NCI-H187 treated with DMSO at 0.1 percent for 48 hours (cell line): ENCODE measurements at places on chromosomes 12 and 14.

DNA sequence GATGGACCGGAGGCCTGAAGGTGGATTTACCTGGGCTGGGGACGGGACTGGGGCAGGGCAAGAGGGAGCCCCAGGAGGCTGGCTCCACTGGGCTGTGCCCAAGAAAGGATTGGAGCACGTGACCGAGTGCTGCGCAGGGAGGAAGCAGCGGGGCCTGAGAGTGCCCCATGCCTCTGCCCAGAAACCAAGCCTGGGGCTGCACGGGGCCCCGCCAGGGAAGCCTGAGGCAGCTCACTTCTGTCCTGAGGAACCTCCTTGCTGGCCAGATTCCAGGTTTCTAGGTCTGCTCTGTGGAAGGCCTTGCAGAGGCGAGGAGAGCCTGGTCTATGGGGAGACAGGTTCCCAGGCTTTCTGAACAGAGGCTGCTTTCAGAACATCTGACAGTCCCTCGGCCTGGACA, 10.4 kb downstream of the NGB start:
- DNase-seq: no peak

DNA sequence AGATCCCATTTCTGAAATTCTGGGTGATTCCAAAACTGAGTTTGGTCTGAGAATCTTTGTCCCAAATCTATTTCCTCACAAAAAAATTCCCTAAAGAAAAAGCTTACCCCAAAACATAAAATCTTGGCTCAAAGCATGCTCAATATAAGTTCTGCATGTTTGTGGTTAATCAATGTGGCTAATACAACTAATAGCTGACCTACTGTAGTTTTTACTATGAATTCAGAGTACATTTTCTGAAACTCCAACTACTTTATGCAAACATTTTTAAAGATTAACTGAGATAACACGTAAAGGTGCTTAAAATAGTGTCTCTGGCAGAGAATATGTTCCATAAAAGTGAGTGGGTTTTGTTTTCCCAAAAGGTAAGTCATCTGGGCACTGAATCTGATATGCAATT, 133.1 kb downstream of the MED13L start:
- DNase-seq: no peak

- no peak for DNase-seq
Measured at GRCh38 chr14:24425704-24426103, 3.8 kb downstream of the CBLN3 start.

GRCh38 chr12:72498354-72498753, 226.2 kb downstream of the TRHDE start:
- no peak for DNase-seq

DNA sequence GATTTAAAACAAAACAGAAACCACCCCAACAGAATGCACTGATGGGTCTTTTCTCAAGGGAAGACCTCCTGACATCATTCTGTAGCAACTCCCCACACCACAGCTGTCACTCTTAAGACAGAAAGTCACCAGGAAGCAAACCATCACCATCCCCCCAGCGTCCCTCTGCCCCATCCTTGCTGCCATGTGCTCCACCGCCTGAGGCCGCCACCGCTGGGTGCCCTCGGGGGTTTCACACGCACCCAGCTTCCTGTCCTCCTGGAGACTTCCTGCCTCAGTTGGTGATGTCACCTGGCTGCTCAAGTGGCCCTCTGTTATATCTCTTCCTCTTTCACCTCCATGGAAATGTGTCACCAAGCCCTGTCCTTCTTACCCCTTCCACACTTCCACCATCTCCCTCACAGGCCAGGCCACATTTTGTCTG, 71.4 kb upstream of the GPR68 start:
- no peak for DNase-seq

GRCh38 chr12:54592316-54592715, 3.9 kb upstream of the PPP1R1A start:
- no peak for DNase-seq

GRCh38 chr12:83896416-83896815, 1016.2 kb downstream of the SLC6A15 start:
- DNase-seq: no peak

- DNase-seq: no peak
Measured at GRCh38 chr14:26741711-26742212, 143.9 kb upstream of the NOVA1 start.

DNA sequence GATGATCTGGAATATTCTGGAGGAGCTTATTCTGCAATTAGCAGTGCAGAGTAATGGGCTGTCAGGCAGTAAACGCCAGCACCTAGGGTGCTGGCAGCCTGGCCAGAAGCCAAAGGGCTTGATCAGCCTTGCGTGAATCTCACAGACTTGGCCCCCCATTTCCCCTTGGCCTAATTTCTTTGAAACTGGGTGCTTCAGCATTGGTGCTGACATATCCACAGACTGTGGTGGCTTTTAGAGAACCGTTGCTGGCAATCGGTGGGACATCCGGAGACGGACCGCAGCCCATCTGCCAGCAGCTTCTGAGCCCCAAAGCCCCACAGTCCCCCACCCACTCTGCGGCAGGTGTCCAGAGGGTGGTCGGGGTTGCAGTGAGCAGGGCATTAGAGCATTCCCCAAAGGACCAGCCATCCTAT, 157.1 kb downstream of the CALM1 start:
- no peak for DNase-seq

DNA sequence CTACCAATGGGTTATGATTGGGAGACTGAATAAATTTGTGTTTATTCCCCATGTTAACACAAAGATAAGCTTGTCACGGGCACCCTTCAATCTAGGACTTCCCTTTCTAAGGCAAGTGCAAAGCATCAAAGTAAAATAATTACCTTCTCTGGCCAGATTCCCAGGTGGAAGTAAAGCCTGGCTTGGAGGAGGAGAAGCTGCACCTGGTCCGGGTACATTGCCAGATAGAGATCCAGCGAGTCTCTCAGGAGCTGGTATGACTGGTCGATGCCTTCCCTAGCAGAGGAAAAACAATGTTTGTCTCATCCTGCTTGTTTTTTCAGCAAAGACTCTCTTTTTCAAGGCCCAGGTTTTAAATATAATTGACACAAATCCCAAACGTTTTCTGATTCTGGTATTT, 24.9 kb downstream of the FBXO21 start:
- DNase-seq: no peak

DNA sequence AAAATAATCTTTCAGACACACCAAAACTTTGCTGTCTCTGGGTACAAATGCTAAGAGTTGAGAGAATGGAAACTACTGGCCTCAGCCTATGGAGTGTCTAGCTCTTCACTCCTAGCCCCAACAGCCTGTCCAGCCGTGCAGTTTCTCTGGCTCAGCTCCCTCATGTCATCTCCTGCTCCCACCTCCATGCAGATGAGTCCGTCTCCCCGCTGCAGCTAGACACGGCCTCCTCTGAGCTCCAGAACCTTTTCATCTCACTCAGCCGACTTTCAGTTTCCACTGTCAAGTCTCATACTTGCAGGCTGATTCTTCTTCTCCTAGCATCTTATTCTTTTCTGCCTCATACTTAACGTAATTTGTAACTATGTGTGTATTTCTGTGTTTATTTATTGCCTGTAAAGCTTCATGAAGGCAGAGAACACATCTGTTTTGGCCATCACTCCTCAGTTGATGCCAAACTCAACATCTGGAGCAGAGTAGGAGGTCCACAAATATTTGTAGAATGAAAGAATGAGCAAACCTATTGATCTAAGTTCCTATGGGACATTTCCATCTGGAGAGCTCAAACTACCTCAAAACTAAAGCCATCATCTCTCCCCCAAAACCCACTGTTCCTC, 139.8 kb upstream of the PWP1 start:
- DNase-seq: no peak

- no peak for DNase-seq
Measured at GRCh38 chr14:39267608-39268005, 33.9 kb downstream of the MIA2 start.

- no peak for DNase-seq
Measured at GRCh38 chr12:122886851-122887818, 8.8 kb downstream of the VPS37B start.

DNA sequence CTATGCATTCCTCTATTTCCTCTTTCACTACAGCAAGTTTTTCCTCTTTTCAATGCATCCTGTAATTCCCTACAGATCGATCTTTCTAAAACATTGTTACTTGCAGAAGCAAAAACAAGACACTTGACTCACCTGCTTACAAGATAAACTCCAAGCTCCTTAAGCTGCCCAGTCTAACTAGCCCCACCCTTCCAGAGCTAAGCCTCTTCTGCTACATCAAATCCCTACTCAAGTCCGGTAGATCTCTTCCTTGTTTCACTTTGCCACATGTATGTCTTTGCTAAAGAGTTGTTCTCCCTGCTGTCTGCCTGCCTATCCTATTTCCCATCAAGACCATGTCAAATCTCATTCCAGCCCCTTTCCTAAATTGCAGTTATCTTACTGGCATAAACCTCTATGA, 724.8 kb downstream of the C12orf50 start:
- no peak for DNase-seq

GRCh38 chr14:52348279-52348678, 34.2 kb downstream of the PTGER2 start:
- no peak for DNase-seq

- no peak for DNase-seq
Measured at GRCh38 chr12:69583203-69583602, 2.1 kb upstream of the CCT2 start.

- DNase-seq: no peak
Measured at GRCh38 chr14:34957771-34958286, 25.0 kb upstream of the SRP54 start.

DNA sequence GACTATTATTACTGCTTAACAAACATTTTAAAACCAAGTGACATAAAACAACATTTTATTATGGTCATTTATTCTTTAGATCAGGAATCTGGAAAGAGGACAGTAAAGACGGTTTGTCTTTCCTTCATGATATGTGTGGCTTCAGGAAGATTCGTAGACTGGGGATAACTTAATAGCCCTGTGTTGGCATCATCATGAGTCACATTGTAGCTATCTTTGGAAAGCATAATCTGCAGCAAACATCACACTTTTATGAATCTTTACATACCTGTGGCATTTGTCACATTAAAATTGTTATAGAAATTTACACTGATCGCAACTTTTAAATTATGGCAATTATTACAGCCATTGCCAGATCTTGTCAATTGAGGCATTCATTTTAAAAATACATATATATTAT, 397.1 kb downstream of the NOVA1 start:
- no peak for DNase-seq

DNA sequence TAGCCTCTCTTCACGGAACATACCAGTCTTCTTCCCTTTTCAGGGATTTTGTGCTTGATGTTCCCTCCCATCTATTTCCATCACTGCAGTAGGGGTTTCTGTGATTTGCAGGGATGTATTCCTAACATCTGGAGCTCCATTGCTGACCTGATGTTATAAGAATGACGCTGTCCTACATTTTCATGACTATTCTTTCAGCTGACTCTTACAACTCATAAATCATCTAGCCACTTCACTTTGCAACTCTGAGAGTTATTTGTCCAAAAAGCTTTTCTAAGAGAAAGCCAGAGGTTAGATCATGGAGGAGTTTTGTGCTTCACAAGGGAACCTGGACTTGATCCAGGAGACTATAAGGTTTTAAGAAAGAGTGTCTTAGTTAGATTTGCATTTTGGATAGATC, 116.6 kb upstream of the FAR2 start:
- no peak for DNase-seq
